ENCODE measurements at places on chromosomes 11 and 22. TPM values are rescaled to one million over a fixed set of nuclear protein-coding genes. Genes with fewer than 3 reads are reported as not detected.
A peak's percentile ranks its signal among the peaks of the same experiment; 100 is the strongest.

DNA sequence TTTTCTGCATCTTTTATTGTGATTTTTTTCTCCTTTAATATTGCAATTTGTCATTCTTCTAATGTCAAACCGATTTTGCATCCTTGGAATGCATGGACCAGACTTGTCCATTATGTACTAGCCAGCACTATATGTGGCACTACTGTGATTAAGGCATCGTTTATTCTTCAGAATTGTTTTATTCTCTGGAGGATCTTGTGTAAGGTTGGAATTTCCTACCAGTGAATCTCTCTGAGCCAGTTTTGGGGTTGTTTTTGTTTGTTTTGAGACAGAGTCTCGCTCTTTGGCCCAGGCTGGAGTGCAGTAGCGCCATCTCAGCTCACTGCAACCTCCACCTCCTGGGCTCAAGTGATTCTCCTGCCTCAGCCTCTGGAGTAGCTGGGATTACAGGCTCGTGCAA is 58.5 kb downstream of the IGLL5 start:
- DNase-seq, result no peak

DNA sequence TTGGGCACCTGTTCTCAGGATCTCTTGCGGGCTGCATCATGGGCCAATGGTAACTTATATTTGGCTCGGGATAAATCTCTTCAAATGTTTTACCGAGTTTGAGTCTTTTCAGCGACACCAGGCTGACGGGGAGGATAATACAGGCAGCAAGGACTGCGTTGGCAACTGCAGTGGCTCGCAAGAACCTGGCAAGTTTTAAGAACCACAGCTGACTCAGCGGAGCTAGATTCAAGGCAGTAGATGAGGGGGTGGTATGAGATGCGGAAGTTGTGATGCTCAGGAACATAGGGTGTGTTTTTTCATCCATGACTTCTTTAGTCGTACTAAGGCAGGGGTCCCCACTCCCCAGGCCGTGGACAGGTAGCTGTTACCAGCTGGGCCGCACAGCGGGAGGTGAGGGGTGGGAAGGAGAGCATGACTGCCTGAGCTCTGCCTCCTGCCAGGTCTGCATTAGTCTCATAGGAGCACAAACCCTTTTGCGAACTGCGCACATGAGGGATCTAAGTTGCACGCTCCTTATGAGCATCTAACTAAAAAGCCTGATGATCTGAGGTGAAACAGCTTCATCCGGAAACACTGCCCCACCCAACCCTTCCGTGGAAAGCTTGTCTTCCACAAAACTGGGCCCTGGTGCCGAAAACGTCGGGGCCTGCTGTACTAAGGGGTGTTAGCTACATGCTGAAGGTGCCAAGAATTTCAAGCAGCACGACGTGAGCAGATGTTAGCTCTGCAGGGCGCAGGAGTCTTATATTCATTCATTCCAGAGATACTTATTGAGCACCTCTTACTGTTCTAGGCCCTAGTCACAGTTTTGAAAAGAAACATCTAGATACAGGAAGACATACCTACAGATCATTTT is 6.4 kb upstream of the JAM3 start:
- no peak for DNase-seq

DNA sequence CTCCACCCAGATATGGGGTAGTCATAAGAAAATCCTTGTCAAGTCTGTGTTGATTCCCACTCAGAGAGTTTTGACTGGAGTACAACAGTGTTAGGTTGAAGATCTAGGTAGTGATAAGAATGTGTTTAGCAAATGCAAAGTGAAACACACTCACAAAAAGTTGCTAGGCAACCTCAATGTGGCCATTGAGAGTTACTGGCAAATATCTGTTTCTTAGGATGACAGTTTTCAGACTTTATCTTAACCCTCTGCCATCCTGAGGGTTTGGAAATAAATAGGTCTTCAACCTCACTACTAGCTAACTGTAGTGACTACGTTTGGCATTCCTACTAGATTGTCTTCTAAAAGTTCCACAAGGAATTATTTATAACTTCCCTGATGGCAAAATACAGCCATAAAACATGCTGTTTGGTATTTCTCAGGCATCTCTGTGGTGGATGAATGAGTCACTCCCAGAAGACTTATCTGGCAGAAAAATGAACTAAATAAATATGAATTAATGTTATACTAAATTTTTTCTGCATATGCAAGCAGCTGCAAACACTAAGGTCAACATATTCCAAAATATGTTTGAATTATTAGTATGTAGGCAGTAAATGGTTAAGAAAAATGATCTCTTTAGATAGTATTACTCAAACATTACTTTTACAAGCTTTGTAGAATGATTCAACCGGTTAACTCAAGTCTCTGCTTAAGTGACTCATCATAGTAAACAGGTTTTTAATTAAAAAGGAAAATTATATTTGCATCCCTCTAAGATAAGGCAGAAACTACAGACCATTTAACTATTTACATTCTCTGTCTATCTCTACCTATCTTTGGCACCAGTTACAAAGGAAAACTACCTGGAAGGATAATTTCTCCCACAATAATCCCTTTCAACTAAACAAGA is 17.1 kb upstream of the SYTL2 start:
- peak; percentile 65 for DNase-seq

The PRR5L gene
- total RNA-seq, result 41.3 TPM

The FAM111A gene
- 70.0 TPM for total RNA-seq

The MMP11 gene
- total RNA-seq, result 14.5 TPM

The ST3GAL4 gene
- 22.3 TPM for total RNA-seq
